ENCODE measurements at places on chromosomes 5 and 9.

- DNase-seq, result no peak
These were observed 28.9 kb upstream of the HNRNPA0 start for GRCh38 chr5:137782984-137783536.

DNA sequence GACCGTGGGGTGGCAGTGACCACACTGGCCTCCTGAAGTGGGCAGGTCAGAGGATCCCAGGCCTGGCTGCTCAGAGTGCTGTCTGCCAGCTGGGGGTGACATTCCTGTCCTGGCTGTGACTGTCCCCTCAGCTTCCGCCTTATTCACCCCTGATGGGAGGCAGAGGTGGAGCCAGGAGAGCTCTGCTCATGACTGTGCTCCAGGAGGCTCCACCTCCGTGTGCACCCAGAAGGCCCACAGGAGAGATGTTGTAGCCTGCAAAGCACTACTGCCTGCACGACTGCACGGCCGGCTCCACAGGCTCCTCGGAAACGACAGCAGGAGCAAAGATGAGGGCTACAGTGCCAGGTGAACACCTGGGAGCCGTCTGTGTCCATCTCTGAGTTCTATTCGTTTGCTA, 60.9 kb downstream of the ROPN1L start:
- DNase-seq, result no peak

GRCh38 chr9:107667231-107668070, 177.9 kb upstream of the KLF4 start:
- DNase-seq, result peak; percentile 30

GRCh38 chr5:33848554-33848953, 43.2 kb downstream of the ADAMTS12 start:
- DNase-seq, result no peak

DNA sequence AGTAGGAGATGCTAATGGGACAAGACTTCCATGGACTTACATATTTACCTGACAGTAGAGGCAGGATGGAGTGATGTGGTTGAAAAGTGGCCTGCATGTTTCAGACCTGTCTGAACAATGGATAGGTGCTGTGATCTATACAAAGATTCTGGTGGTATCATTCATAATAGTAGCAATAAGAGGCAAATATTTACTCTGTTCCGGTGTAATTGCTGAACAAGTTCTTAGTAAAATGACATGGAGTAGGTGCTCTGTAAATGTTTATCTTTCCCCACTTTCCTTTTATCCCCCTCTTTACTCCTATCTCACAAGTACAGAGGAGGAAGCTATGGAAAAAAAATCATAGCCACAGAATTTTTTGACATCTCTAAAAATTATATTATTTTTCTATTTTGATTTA, 159.0 kb upstream of the SLC12A2 start:
- DNase-seq, result no peak

DNA sequence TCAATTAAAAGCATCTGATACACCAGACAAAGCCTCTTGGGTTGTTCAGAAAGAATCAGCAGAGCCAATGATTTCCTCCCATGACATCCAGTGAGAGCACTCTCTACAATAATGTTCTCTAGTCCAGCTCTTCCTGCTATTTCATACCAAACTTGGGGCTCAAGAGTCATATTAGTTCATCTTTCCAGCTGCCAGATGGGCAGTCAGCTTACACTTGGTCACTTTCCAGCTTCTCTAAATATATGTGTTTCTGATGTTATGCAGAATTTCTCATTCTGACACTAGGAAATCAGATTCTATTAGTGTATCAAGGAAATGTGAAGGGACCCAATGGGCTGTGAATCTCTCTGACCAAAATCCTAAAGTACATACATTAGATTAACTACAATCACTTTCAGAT, 148.9 kb downstream of the ENC1 start:
- DNase-seq, result no peak

GRCh38 chr9:131484560-131485185, 18.0 kb upstream of the POMT1 start:
- DNase-seq, result no peak

GRCh38 chr5:4221048-4221447, 625.4 kb downstream of the IRX1 start:
- DNase-seq, result no peak

DNA sequence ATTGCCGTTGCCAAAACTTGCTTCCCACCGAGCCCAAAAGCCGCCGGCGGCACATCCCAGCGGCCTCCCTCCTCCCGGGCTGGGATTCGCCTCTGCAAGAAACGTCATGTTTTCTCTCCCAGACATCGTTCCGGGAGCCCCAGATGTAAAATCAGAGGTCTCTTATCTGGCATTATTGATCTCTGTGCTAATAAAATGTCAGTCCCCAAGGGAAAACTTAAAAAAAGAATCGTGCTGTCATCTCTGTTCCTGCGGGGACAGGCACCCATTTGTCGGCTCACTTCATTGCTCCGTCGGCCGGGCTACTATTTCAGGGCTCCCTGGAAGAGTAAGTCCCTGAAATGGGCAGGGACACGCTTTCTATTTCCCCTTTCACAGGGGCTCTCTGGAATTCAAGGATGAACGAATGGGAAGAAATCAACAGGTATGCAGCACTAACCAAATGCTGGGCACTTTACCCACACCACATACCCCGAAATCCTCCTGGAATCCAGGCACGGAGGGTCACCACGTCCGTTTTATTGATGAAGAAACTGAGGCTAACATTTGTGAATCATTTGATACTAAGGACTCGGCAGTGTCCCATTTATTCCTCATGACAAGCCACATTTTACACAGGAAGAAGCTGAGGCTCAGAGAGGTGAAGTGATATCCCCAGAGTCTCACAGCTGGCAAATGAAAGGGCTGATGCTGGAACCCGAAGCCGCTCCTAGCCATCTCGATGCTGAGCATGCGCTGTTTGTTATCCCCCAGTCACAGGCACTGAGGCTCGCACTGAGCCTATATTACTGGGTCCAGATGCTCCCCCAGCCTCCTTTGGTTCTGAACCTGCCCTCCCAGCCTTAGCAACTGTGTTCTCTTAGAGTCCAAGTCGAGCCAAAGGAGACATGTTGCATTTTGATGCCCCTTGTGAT, 35.7 kb upstream of the MSX2 start:
- no peak for DNase-seq

GRCh38 chr5:109328626-109329025, 81.1 kb downstream of the PJA2 start:
- no peak for DNase-seq

GRCh38 chr9:127761491-127761956, 16.9 kb downstream of the SH2D3C start:
- no peak for DNase-seq

GRCh38 chr5:99724732-99725290, 796.0 kb upstream of the CHD1 start:
- no peak for DNase-seq

DNA sequence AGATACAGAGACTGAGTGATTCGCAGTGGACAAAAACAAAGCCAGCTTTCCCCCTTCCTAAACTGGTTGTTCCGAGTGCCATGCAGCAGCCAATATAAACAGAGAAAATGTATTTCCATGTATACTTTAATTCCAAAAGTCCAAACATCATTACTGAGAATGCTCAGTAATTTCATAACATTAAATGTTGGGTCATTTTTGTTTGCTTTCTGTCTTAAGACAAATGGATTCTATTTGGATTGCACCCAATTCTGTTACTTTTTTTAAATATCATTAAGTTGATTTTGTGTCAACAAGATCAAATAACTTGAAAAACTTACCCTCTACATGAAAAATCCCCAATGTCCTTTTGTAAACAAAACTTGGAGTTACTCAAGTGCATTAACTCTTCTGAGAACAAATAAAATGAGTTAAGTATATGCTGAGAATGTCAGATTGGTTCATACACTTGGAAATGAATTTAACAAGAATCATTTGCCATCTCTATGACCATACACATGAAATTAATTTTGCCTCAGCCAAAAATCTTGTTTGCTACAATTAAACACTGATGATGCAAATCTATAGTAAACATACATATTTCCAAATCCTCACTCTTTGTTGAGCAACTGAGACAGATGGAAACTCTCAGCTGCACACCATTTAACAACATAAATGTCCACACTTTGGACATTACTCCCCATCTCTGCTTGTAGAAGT, 19.4 kb downstream of the LURAP1L start:
- DNase-seq, result no peak

- DNase-seq, result no peak
These were observed 106.2 kb downstream of the FBXL7 start for GRCh38 chr5:15606197-15606596.

- peak; percentile 75 for DNase-seq
These were observed 363.4 kb upstream of the SLC30A5 start for GRCh38 chr5:68730220-68730978.

GRCh38 chr5:59039296-59040023, 456.6 kb downstream of the RAB3C start:
- peak; percentile 61 for DNase-seq

DNA sequence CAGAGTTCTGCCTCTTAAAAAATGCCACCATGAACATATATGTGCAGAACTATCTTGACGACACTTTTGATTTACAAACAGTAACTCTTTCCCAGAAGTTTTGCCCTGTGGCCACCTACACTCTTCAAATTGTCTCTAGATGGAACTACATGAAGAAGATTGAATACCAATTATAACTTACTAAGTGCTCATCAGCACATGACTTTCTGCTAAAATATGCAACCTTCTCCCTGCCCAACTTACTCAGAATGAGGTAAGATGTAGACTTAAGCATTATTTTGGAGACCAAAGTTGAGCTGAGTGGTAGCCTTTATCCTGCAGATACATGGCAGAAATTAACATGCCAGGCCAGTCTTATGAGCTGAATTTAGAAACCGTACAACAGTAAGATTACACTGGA, 105.4 kb downstream of the SEMA5A start:
- DNase-seq, result no peak

DNA sequence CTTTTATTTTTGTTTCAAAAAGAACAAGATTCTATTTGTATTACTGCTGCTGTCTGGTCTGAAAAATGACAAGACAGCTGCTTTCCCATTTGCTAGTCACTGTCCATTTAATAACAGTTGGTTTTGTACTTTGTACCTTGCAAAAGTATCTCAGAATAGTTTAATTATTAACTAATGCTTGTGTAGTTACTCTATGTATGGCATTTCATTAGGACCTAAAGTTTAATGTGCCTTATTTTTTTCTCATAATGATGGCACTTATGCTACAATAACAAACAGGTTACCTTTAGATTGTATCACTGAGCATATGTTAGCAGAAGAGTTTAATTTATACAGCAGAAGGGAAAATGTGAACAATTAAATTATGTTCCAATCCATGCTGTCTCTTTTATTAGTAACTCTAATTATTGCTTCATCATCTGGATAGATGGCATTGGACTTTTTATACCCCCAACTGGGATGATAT, 134.2 kb downstream of the CDH10 start:
- no peak for DNase-seq

DNA sequence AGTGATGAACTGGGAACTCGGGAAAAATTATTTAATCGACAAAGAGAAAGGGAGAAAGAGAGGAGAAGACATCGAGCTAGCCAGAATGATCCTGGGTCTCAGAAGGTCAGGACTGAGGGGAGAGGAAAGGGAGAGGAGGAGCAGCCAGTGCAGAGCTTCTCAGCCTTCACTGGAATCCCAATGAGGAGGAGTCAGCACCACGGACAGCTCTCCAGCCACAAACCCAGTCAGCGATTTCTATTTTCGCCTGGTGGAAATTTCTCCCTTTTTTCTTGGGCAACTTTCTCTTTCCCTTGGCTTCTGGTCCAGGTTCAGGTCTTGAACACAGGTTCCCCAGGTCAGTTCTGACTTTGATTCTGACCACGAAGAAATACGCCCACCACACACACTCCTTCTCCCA, 1.6 kb upstream of the BRINP1 start:
- peak; percentile 71 for DNase-seq

GRCh38 chr5:141850786-141851185, 27.4 kb downstream of the PCDH1 start:
- DNase-seq, result no peak
